ENCODE measurements at places on chromosomes 12 and 14.

DNA sequence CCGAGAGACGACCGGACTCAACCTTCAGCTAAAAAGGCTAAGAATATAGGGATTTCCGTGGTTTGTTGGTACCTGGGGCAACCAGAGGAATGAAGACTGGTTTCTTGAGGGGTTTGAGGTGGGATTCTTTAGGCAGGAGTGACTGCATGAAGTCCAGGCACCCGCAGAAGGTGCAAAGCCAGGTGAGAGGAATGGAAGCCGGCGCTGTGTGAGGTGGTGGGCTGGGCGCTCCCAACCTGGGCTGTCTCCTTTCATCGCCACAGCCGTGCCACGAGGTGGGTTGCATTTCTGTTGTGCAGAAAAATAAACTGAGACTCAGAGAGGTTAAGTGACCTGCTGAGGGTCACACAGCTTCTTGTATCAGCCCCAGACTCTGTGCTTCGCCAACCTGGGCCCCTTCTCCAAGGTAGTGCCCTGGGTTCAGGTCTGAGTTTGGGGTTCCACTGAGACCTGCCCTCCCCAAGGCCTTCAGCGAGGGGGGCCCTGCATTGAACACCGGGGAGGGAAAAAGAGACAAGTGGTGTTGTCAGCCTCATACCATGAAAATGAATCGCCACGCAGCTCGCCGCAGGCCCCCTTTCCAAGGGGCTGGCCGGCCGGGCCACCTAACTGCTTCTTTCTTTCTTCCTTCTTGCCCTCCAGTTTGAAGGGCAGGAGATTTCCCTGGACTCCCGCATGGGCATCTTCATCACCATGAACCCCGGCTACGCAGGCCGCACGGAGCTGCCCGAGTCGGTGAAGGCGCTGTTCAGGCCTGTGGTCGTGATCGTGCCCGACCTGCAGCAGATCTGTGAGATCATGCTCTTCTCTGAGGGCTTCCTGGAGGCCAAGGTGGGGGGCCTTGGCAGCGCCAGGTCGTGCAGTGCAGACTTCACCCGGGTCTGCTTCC is 88.4 kb downstream of the DNAH10 start:
- DNase-seq, result no peak

DNA sequence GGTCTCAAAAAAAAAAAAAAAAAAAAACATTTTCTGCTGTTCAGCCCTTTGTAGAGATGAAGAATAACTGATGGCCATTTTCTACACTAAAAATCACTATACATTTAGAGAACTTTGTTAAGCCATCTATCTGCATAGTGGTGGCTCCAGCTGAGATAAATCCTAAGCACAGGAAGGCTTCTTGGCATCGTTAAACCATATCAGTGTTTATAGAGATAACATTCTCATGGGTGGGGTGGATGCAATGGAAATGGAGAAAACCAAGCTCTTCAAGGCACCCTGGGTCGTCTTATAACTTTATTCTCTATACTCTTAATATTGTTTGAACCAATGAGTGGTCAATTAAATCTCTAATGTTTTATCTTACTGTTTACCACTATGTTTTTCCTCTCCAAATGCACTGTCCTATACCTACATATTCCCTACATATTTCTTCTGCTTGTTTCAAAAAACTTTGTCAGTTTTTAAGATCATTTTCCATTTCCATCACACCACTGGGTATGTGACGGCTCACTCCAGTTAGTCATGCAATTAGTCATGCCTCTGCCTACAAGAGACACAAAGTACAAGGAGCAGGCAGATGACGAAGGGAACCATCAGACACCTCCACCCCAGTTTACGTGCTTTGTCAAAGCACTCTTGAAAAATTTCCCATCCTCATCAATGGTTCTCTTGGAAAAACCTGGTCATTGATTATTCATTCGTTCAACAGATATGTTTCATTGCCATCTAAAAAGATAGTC is 119.3 kb upstream of the OVCH1 start:
- peak; percentile 4 for DNase-seq

DNA sequence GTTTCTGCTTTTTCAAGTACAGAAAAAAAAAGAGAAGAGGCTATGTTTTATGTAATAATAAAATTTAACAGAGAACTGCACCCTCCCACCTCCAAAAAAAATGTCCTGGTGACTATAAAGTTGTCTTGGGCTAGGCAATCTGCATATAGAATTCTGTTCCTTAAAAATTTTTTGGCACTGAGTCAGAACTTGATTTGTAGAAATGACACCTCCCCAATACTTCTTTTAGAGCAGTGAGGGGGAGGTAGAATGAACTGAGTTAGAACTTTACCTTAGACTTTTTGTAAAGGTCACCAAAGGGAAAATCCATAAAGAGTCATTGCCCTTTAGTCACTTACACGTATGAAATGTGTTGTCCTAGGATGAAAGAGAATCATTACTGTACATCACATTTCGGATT is 80.0 kb downstream of the BTG1 start:
- no peak for DNase-seq

GRCh38 chr12:79886917-79887519 is 47.9 kb downstream of the PPP1R12A start:
- DNase-seq, result no peak

GRCh38 chr14:106841701-106842100 is 1315.3 kb downstream of the TMEM121 start:
- no peak for DNase-seq
